Vagina (tissue), 2 donors: ENCODE measurements at places on chromosomes 16 and 17.

GRCh38 chr17:81277421-81277820, 17.7 kb downstream of the SLC38A10 start:
- DNase-seq = no peak

DNA sequence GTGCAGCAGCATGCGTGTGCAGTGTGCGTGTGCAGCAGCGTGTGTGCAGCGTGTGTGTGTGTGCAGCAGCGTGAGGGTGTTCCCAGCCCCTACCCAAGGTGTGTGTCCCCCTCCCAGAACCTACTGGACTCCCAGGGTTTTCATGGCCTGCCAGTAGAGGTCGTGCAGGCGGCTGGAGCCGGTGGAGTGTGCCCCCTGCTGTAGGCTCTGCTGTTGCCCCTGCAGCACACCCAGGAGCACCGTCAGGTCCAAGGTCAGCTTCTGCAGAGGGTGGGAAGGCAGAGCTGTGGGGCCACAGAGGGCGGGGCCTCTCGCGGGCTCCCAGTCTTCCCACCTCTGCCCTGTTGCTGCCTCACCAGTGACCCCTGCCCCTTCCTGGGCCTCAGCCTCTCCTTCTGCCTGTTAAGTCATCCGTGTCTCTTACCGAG, 14.9 kb downstream of the MYBBP1A start:
- DNase-seq = no peak

DNA sequence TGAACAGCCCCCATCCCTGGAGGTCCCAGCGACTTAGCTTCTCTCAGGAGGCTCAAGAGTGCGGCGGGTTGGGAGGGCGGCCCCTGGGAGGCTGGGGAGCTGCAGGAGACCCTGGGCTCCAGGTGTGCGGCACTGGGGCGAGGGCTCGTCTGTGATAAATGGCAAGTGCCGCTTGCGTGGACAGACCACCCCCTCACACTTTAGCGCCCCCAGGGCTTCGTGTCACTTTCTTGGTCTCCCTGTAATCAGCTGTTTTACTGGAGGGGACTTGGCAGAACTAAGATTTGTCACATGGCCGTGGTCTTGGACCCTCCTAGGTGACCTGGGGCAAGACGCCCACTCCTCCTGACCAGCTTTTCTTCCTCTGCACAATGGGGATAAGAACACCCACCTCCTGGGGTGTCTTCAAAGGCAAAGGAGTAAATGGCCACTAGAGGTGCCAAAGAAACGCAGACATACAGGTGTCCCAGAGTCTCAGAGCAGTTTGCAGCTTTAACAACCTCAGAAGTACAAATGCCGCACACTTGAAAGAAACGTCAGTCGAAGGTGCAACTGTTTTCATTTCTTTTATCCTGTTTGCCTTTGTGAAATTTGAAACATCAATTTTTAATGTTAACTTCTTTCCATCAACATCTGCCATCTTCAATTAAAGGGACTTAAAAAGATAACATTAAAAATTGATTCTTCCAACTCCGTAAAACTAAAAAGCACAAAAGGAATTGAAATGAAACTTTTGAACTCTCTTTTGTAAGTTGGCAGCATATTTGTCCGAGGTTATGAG, 946 bp downstream of the OSGIN1 start:
- DNase-seq = no peak

- no peak for DNase-seq
Observed at GRCh38 chr17:45868276-45868675, 23.6 kb downstream of the SPPL2C start.

DNA sequence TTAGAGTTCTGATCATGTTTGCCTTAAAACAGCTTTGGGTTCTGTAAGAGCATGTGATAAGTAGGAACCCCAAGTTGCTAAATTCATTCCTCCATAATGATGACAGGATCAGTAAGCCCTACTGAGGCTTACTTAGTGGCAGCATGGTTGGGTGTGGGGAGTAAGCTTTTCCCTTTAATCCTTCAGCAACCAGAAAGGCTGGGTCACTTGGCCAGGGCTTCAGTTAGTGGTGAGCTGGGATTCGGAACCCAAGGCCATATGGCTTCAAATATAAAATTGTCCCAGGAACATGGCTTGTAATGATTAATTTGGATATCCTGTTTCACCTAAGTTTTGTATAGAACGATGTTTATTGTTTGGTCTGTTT, 850 bp downstream of the GINS3 start:
- DNase-seq = no peak

DNA sequence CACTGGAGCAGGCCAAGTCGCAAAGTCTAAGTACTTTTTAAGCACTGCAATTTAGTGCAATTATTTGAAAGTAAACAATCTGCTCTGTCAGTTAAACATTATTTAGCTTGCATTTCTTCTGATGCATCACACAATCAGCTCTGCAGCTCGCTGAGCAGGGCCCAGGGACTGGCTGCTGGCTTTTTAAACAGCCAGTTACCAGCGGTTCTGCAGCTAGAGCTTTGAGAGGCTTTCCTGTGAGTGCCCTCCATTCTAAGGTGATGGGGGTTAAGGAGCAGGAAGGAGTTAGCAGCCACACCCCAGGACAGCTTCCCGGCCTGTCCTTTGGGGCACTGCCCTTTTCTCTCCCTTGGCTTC, 154.3 kb downstream of the SALL1 start:
- no peak for DNase-seq

- DNase-seq = no peak
Observed at GRCh38 chr16:30744183-30744582, 4.0 kb upstream of the PHKG2 start.
